Right renal pelvis (tissue), 4 donors: ENCODE measurements at places on chromosomes 1 and 21. TPM values are rescaled to one million over a fixed set of nuclear protein-coding genes. Genes with fewer than 3 reads are reported as not detected.

The LHX8 gene
- not detected for polyA plus RNA-seq

The LCE1A gene
- polyA plus RNA-seq = not detected

The LCE1B gene
- not detected for polyA plus RNA-seq

The RGS4 gene
- 14.1 TPM for polyA plus RNA-seq

The CLCA2 gene
- polyA plus RNA-seq = 0.07 TPM

The MFSD2A gene
- 3.2 TPM for polyA plus RNA-seq

The DIPK1A gene
- 9.2 TPM for polyA plus RNA-seq
